ENCODE measurements at places on chromosomes 7 and 10.

DNA sequence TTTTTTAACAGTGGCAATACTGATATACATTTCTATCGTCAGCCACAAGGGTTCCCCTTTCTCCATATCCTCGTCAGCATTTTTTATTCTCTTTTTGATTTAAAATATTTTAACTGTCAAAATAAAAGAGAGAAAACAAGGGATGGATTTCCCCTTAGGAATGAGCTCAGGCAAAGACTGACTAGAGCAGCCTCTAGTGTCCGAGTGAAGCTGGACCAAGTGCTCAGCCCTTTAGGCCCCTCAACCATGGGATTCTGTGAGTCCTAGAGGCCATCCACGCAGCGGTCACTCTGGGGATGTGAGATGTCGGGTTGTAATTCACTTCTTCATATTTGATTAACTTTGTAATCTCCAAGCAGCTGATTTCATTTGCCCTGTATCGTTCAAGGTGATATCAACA lies 137.4 kb upstream of the RNF32 start:
- no peak for DNase-seq

- no peak for DNase-seq
Measured at GRCh38 chr10:129690248-129691070, 223.4 kb downstream of the MGMT start.

DNA sequence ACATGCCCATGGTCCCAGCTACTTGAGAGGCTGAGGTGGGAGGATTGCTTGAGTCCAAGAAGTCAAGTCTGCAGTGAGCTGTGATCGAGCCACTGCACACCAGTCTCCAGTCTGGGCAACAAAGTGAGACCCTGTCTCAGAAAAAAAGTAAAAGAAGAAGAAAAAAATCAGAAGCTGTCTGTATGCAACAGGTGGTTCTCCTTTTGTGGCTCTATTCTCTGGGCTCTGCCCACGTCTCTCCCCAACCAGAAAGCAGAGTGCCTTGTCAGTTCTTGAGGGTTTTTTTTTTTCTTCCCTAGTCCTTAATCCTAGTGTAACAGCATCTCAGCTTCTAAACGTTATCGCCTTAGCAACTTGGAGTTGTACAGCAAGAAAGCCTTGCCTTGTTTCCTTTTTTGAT lies 89.5 kb downstream of the PRKCQ start:
- DNase-seq = no peak

DNA sequence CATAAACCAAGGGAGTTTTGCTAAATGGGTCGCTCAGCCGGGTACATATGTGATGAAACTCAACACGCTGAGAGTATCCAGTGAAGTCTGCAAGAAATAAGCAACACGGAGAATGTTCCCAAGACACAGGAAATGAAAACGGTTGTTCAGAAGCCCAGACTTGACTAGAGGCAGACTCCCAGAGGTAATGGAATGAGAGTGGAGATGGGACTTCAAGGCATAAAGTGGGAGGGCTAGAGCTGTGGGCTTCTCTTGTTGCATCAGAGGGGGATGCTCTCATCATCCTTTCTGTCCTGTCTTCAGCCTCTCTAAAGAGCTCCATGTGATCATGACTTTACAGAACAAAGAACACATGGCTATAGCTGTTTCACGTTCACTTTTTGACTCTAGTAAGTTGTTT lies 88.3 kb downstream of the BAMBI start:
- DNase-seq = no peak

- DNase-seq = peak; percentile 11
Measured at GRCh38 chr7:128030654-128031611, at the start of gene LRRC4. TSS of gene LRRC4 (minus strand) at chr7:128031437. CDS start at chr7:128030640, 797 bp downstream.

- peak; percentile 44 for DNase-seq
Measured at GRCh38 chr10:95290461-95291364, at the start of gene PDLIM1. TSS of gene PDLIM1 (minus strand) at chr10:95291003. CDS start at chr10:95290915, 88 bp downstream.

GRCh38 chr7:79407351-79407750 lies 46.1 kb downstream of the MAGI2 start:
- no peak for DNase-seq

- DNase-seq = no peak
Measured at GRCh38 chr10:5566614-5567013, 41.9 kb downstream of the CALML3 start.

- no peak for DNase-seq
Measured at GRCh38 chr10:58574058-58574457, 61.4 kb downstream of the BICC1 start.

- no peak for DNase-seq
Measured at GRCh38 chr7:158414486-158414961, 173.1 kb downstream of the PTPRN2 start.

- DNase-seq = no peak
Measured at GRCh38 chr7:157567666-157568065, 230.9 kb downstream of the DNAJB6 start.

DNA sequence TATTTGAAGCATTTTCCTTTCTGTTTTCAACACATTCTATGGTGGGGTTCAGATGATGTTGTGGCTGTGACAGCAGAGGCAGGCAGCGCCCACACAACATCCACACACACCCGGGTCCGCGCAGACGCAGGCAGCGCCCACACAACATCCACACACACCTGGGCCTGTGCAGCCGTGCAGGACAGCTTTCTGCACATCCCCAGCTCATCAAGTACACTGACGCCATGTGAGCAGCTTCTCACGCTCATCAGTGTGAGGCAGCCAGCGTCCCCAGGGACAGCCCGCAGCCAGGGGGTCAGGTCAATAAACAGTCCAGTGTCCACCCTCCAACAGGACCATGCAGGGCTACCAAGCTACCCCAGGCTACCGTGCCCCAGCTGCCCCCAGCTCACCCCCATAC lies 272.8 kb upstream of the TCERG1L start:
- DNase-seq = no peak

GRCh38 chr10:95998255-95998784 lies 45.1 kb upstream of the CCNJ start:
- no peak for DNase-seq

- DNase-seq = no peak
Measured at GRCh38 chr10:94088926-94089381, 95.2 kb downstream of the PLCE1 start.

- DNase-seq = no peak
Measured at GRCh38 chr10:2837674-2838073, 229.7 kb upstream of the PFKP start.

DNA sequence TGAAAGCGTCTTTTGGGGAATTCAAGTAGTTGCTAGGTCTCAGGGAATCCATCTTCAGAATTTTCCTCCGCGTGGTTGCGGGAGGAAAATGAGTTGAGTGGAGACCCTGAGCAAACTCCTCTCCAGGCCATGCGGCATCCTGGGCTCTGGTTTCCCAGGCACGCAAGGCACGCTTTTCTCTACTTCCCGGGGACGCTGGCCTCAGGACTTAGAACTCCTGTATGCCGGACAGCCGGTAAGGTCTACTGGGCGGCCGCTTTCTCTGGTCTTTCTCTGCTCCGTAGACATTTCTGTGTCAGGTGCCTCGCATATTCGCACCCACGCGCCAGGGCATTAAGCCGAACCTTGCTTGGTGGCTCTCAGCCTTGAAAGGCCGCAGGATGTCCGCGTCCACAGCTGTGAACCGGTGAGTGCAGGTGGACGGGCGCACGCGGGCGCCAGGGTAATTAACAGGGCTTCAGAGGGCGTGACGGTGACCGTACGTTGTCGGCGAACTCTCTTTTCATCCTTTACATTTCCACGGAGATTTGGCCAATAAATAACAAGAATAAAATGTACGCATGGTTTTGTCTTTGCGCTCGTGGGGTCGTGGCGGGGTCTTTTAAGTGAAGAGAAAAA lies 992 bp upstream of the RBM20 start:
- DNase-seq = no peak

DNA sequence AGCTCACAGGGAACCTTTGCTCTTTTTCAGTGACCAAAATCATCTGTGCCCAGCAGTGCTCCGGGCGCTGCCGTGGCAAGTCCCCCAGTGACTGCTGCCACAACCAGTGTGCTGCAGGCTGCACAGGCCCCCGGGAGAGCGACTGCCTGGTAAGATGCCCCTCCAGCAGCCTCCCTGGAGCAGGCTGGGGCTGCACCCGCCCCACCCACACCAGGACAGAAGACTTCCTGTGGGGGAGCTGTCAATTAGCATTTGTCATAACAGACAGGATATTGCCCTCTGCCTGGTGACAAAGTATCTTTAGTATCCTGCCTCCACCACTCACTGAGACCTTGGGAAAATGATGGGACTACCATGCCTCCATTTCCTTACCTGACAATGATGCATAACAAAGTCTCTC lies 133.7 kb downstream of the EGFR start:
- DNase-seq = no peak

- no peak for DNase-seq
Measured at GRCh38 chr10:96233959-96234358, 37.4 kb downstream of the BLNK start.

GRCh38 chr10:98852686-98853085 lies 383.0 kb downstream of the HPSE2 start:
- no peak for DNase-seq

DNA sequence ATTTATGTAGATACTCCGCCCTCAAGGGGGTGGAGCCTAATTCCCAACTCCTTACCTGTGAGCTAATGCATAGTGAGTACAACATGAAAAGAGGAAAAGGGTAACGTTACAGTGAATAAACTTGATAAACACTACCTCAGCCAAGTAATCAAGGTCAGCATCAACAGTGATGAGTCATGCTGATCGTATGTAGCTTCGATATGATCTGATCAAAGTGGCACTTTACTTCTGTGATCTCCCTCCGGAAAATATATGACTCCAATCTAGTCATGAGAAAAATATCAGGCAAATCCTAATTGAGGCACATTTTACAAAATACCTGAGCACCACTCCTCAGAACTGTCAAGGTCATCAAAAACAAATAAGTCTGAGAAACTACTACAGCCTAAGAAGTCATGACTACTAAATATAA lies 70.4 kb downstream of the VTI1A start:
- no peak for DNase-seq

DNA sequence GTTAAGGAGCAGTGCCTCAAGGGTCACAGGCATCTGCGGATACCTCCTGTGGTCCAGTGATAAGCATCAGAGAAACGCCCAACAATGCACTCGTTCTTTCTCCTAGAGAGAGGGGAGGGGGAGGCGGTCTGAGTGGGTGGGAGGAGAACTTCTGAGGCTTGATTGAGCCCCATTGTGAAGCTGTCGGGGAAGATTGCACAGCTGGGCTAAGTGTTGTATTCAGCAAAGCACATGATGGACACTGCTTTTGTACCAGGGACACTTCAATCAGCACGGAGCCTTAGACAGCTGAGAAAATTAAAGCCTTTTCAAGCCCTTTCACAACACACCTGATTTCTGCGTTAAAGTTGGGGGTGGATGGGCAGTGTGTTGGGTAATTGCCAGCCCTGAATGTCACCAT lies 230.3 kb upstream of the GHITM start:
- DNase-seq = no peak

DNA sequence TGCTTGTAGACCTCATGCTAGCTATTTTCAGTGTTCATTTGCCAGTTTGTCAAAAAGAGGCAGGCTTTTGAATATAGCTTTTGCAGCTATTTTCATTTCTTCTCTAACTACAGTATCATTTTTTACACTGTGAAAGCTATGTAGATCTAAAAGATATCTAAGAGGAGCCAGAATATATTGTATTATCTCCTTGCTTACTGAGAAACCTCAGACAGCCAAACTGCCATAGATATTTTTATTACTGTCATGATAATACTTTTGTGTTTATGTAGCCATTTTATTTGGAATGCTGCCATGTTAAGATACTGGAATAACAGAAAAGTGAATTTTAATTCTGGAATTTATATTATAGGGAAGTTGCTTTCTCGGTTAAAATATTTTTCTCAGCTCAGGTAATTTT lies 37.2 kb downstream of the ANKIB1 start:
- no peak for DNase-seq

DNA sequence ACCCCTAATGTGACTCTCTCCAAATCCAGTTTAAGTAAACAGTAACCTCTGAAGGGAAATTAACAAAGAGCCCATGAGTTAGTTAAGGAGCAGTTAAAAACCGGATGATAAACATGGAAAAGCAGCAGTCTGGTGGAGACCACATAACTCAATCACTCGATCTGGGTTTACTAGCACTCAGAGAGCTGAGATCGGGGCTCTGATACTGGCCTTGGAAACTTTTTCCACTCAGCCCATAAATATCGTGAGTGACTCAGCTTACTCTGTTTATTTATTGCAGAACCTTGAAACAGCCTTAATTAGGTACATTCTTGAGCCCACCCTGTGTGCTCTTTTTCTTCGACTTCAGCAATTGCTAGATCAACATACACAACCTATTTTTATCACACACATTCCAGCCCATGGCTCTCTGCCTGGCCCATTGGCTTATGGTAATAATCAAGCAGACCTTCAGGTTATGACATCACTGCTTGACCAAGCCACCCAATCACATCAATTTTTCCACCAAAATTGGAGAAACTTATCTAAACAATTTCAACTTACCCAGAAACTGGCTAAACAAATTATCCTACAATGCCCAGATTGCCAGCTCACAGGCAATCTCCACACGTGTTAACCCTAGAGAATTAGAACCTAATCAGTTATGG lies 82.2 kb upstream of the GPR22 start:
- no peak for DNase-seq

GRCh38 chr7:111990643-111991042 lies 215.6 kb downstream of the DOCK4 start:
- DNase-seq = no peak

DNA sequence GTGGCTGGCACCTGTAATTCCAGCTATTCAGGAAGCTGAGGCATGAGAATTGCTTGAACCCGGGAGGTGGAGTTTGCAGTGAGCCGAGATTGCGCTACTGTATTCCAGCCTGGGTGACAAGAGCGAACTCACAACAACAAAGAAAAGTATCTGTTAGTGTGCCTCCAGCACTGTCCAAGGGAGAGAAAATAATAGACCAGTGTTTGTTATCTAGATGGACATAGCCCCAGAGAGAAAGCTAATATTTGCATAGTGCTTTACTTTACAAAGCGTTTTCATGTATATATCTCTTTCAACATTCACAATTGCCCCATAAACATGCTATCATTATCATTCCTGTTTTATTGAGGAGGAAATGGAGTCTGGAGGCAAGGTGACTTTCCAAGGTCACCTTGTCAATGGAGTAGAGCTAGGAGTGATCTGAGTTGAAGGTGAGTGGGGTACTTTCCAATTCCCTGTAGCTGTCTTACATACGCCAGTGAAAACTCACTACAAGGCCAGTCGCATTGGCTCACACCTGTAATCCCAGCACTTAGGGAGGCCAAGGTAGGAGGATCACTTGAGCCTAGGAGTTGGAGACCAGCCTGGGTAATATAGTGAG lies 49.7 kb upstream of the KIF5B start:
- no peak for DNase-seq

GRCh38 chr7:133822001-133822641 lies 305.0 kb upstream of the LRGUK start:
- DNase-seq = no peak

DNA sequence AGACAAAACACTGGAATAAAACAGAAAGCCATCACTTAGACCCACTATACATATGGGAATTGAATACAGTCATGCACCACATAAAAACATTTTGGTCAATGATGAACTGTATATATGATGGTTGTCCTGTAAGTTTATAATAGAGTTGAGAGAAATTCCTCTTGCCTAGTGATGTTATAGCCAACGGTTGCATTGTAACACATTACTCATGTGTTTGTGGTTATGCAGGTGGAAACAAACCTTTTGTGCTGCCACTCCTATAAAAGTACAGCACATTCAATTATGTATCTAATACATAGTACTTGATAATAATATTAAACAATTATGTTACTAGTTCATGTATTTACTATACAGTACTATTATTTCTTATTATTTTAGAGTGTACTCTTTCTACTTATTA lies 381.2 kb upstream of the MBL2 start:
- DNase-seq = no peak

Data from CD4-positive, alpha-beta T cell treated with Interleukin-12 subunit alpha and Interleukin-12 subunit beta, for 1 hour (primary cell).